ENCODE measurements at places on chromosomes 16 and 17.

- DNase-seq = no peak
These were observed 656 bp upstream of the FUS start for GRCh38 chr16:31179219-31179746.

GRCh38 chr17:40064971-40065768 lies 2.4 kb downstream of the THRA start:
- no peak for DNase-seq

DNA sequence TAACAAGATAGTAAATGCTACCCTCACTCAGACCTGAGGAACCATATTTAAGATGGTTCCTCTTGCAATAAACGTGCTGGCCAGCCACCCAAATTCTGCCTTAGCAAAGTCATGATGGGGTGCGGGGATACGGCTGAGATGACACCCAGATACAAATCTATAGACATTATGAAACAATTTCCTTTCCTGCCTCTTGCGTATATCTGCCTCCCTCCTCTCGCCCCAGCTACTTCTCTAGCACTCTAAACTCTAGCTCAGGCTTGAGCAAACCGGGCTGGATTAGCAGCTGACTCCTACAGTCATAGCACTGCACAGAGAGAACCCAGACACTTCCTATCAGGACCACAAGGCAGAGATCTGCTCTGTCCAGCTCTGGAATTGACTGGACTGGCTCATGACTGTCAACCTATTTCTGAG lies 22.3 kb downstream of the CD300LF start:
- DNase-seq = no peak

DNA sequence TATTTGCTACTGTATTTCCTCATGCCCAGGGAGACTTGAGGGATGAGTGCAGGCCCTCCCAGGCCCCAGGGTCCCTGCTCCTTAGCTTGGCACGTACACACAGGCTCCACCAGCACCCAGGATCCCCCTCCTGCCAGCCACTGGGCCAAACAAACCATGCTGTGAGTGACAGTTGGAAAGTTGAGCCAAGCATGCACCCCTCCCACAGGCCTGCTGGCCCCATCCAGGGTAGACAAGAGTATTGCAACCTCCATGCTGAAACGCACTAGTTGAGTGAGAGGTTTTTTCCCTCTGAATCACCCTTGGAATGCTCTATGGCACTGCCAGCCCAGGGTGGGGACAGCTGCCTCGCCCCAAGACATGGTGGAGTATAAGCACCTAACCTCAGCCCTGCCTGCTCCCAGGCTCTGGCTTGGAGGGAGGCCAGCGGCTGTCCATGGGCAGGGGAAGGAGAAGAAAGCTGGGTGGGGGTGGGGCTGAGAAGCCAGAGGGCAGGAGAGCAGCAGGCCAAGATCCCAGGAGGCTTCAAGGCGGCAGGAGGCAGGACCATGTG lies 49.6 kb downstream of the PITPNM3 start:
- DNase-seq = no peak

- DNase-seq = no peak
These were observed 2.0 kb downstream of the ADCY7 start for GRCh38 chr16:50268352-50268751.

GRCh38 chr16:14564323-14564722 lies 65.7 kb downstream of the PARN start:
- no peak for DNase-seq
